Activated T-cell treated with anti-CD3 and anti-CD28 coated beads for 4 hours (primary cell): ENCODE measurements at places on chromosomes 2 and 18.

DNA sequence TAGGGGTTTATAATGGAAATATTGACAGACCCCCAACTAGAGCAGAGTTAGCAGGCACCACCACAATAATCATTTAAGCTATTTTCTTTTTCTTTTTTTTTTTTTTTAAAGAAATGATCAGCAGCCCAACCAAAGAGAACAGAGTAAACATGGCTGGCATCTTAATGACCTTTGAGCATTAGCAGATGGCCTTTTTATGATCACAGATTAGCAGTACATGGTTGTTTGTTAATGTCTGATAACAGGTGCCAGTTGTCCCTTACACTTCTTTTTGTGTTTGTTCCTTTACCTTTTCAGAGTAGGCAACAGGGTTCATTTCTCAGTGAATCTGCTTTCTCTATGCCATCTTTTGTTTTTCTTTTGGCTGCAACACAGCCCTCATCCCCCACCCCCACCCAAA is 747.0 kb downstream of the BCL11A start:
- no peak for DNase-seq

GRCh38 chr2:66940080-66940479 is 457.1 kb upstream of the ETAA1 start:
- DNase-seq = no peak

- no peak for DNase-seq
Measured at GRCh38 chr2:28952836-28953211, 28.3 kb upstream of the TOGARAM2 start.

- DNase-seq = no peak
Measured at GRCh38 chr2:9268301-9269080, 61.9 kb downstream of the ASAP2 start.

DNA sequence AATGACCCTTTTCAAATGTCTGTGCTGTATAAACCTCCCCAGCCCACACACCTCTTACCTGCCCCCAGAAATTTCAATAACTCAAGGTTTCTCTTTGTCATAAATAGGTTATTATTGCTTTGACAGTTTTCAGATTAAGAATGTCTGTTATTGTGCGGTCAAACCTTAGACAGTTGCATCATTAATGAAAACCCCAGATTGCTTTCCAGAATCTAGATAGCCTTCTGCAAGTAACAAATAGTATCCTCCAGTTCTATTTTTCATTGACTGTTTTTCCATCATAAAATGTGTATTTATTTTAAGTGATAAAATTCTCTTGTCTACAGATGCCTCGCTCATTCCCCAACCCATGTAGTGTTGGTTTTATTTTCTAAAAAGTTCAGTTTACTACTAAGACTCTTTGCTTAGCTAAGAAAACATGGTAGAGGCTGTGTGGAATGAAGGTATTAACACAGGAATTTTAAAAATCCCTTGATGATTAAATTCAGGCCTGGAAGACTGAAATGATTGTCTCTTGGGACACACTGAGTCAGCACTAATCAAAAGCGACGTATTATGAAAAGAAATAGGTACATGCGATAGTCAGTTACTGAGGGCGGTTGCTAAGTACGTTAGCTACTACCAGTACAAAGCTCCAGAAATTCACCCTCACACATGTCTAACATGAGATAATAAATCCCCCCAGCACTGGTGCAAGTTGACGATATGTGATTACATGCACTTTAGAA is 38.4 kb upstream of the ITGAV start:
- DNase-seq = no peak

- DNase-seq = no peak
Measured at GRCh38 chr2:16088035-16088801, 147.9 kb downstream of the MYCN start.

- no peak for DNase-seq
Measured at GRCh38 chr2:134079373-134079772, 174.5 kb upstream of the MGAT5 start.

- no peak for DNase-seq
Measured at GRCh38 chr18:32674491-32674890, 98.3 kb downstream of the KLHL14 start.

- DNase-seq = no peak
Measured at GRCh38 chr18:59484561-59485328, 125.7 kb upstream of the LMAN1 start.

GRCh38 chr2:73386342-73386868 is 769 bp downstream of the ALMS1 start:
- no peak for DNase-seq
